Central memory CD8-positive, alpha-beta T cell (primary cell): ENCODE measurements at places on chromosomes 1 and 21.

- no peak for DNase-seq
These were observed 511 bp downstream of the NDC1 start for GRCh38 chr1:53837646-53837923.

DNA sequence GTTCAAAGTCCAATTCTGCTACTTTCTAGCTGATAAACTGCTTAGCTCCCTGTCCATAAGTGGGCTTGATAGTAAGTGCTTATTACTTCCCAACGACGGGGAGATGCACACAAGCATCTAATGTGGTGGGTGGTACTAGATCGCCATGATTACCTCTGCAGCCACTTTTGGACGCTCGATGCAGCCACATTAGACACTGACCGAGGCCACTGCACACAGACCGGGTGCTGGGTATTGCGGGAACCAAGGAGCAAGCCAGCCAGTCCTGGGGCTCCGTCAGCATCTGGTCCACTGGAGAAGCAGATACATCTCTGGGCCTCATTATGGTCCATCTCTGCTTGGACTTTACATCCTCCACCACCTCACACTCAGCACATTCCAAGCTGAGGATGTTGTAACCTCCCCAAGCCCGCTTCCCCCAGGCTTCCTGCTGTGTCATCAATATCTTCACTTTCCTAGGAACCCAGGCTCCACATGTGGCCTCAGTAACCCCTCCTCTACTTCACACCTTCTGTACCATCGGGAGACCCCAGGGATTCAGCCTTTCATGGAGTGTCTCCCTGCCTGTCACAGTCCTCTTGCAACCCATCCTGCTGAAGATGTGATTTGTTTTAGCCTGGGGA is 48.2 kb downstream of the RHOU start:
- DNase-seq = no peak

DNA sequence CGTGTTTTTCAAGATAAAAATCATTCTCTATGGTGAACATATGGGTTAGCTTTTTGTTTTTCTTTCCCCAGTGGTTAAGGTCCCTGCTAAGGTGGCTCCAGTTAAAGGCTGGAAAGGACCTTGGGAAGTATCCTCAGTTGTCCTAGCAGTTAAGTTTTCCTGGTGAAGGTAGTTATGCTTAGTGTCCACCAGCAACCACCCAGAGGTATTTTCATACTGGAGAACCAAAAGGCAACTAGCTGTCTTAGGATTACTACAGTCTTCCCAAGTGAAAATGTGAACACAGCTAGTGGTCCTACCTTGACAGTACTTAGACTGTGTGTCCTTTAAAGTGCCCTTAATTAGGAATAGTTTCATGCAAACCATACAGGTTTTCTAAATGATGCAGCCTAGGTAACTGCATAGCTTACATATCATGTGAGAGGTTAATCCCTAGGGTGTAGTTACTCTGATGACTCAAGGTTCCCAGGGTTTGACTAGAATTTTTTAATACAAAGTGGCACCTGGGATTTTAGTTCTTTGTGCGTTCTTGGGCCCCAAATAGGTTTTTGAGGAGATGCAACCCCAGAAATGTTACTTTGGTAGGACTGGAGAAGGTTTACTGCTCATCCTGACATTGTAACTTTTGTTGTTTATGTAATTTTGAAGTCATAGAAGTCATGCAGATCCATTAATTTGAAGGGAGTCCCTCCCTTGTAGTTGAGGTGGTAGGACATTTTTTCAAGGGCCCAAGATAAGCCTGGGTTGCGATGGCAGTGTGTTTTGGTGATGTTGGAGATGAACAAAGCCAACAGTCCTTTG is 36.5 kb downstream of the YY1AP1 start:
- DNase-seq = no peak

DNA sequence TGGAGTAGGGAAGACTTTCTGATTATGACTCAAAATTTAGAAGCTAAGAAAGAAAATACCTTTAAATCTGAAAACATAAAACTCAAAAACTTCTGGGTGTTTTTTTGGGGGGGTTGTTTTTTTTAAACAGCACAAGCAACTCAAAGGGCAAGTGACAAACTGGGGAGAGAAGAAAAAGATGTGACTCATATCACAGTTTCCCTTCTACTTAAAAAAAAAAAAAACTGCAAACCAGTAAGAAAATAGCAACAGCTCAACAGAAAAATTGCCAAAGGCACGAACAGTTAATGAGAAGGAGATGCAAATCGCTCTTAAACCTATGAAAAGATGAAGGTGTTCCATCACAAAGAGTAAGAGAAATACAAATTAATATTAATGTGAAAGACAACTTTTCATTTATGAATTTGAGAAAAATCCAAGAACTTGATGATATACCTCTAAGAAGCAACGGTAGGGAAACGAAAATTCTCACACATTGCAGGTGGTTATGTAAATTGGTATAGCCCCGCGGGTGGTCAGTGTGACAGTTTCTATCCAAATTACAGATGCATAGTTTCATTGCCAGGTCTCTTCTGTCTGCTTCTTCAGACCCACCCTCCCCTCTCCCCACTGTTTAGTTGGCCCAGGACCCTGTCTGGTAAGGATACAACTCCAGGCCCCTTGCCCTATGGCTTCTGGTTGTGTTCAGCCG is 9.0 kb downstream of the IFNAR2 start:
- no peak for DNase-seq

- no peak for DNase-seq
These were observed 38.9 kb downstream of the HHAT start for GRCh38 chr1:210367566-210367965.

GRCh38 chr21:15164678-15165303 is 100.0 kb upstream of the NRIP1 start:
- no peak for DNase-seq

DNA sequence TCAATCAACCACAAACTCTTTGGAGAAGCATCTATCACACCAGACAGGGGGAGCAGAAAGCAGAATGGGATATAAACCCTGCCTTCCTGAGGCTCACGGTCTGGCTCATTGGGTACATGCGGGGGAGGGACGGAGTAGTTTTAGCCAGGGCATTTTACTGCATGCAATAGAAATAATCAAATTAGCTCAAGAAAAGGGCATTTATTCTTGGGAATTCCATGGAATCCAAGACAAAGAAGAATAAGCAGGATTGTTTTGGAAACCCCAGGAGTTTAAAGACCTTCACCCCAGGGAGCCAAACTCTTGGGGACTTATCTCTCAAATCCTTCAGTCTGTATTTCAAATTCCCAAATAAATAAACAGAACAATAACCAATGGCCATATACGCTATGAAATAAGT is 5.2 kb upstream of the KAZN start:
- no peak for DNase-seq

DNA sequence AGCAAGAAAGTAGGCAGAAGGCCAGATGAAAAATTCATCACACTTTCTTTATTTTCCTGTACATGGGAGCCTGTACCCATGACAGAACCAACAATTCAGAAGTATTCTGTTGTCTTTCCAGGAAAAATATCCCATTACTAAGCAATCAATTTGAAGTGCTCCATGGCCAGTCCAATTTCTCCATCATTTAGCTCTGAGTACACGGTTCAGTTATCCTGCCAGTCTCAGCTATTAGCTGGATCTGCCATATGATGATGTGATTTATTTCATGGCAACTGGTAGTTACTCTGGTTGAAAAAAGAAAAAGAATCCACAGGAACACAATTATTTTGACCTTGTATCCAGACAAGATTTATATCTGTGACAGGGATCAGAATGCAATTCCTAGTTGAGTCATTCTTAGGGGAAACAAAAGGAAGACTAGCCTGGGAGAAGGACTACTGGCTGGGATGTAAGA is 70.6 kb upstream of the GORAB start:
- no peak for DNase-seq

DNA sequence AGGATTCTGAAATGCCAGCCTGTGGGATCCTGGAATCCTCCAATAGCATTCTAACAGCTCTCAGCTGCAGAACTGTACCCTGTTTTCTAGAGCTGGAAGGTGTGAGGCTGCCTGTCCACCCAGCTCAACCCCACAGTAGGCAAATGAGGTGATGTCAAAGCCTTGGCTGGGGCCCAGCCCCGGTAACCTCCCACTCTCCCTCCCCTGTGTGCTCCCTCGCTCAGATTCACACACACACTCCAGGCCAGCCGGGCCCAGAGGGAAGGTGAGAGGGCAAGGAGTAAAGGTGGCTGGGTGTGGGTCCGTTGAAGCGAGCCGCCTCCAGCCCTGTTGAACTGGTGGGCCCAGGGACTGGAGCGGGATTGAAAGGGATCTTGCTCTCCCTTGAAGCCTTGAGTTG is at the start of gene BSND:
Gene BSND, plus strand, starts transcription at position 257 of the 400 bp plus-strand sequence. CDS start 254 bp downstream, outside the sequence.
- no peak for DNase-seq

DNA sequence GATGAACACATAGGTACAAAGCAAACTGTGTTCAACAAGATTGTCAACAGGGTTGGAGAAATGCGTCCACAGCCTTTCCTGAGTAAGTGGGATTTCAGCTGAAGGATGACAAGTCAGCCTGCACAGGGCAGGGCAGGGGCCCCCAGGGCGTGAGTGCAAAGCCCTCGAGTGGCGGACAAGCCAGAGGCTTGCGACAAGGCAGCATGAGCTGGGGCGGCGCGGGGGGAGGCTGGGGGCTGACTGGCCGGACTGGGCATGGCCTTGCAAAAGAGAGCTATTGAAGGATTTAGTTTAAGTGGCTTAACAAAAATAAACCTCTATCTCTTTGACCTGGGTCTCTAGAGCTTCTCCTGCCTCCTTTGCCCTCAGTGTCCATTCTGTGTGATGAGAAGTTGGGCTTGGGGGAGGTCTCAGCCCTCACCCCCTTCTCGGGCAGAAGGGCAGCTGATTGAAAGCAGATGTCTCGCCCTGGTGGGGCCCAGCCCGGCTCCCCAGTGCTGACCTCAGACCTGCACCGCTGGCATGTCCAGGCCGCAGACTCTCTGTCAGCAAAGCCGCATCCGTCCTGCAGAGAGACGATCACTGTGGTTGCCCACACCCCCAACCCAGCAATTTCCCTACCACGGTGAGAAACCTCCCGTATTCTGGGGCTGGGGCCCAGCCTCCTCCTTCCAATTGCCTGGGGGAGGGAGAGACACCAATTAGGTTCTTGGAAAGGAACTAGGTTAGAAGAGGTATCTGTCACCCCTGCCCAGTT is 24.3 kb upstream of the EPS8L3 start:
- no peak for DNase-seq

GRCh38 chr1:93605812-93606512 is 75.7 kb downstream of the BCAR3 start:
- no peak for DNase-seq

GRCh38 chr1:233607252-233608119 is 6.4 kb upstream of the KCNK1 start:
- DNase-seq = no peak

DNA sequence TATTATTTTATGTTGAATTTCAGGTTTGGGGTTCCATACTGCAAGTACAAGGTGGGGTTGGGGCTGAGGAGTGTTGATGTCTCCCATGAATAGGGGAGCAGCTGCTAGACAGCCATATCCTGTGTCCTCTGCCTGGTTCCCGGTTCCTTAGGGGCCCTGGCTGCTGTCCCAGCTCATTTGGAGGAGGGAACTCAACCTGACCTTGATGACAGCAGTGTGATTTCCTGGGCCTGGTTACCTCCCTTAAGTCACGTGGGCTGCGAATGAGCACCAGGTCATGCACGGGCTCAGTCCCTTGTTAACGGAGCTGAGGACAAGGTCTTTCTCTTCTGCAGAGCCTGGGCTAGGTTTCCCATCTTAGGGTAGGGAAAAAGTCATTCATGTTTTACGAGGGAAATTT is 85.1 kb downstream of the MTR start:
- DNase-seq = no peak

GRCh38 chr1:9371391-9371935 is 78.8 kb downstream of the SPSB1 start:
- no peak for DNase-seq

GRCh38 chr1:228463559-228464455 is 23.4 kb upstream of the RNF187 start:
- DNase-seq = no peak

- no peak for DNase-seq
These were observed 5.0 kb downstream of the B4GALT3 start for GRCh38 chr1:161172349-161172748.

GRCh38 chr1:173383351-173383750 is 93.8 kb upstream of the PRDX6 start:
- DNase-seq = no peak

- no peak for DNase-seq
These were observed 64.5 kb downstream of the OBSCN start for GRCh38 chr1:228272331-228272791.

- peak; percentile 48 for DNase-seq
These were observed 10.8 kb upstream of the TIAM1 start for GRCh38 chr21:31354604-31355443.

DNA sequence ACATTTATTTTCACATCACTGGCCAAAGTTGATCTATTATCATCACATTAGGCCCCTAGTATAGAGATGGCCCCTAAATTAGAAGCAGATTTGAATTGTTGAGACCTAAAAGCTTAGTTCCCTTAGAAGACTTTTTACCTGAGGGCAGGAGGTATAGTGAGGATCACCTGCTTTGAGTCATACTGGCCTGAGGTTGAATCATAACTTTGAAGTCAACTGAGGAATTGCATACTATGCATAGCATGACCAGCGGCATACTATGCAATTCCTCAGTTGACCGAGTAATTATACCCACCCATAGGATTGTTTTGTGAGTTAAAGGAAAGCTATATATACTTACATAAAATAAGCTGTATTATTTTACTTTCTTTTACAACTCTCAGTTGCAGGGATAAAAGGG is 50.3 kb upstream of the DPH5 start:
- DNase-seq = no peak

DNA sequence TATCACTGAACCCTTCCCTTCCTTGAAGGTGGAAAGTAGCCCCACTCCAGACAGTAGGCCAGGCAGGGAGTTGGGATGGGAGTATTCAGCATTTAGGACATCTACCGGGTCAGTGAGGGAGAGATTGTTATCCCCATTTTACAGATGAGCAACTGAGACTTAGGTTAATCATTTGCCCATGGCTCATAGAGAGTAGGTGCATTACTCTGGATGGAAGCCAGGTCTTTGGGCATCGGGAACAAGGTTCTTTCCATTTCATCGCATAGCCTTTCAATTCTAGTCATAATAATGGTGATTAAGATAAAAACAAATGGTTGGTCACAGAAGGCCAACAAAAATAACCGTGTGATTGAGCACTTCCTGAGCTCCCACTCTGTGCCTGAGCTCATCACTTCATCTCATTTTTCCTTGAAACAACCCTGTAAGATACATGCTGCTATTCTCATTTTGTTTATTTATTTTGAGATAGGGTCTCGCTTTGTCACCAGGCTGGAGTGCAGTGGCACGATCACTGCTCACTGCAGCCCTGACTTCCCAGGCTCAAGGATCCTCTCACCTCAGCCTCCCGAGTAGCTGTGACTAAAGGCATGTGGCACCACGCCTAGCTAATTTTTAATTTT is 64.8 kb downstream of the NAV1 start:
- no peak for DNase-seq

- no peak for DNase-seq
These were observed 8.0 kb downstream of the SYT6 start for GRCh38 chr1:114145504-114146151.

- no peak for DNase-seq
These were observed 64.9 kb downstream of the CD2 start for GRCh38 chr1:116819081-116819480.
